NCI-H1694 (cell line): ENCODE measurements at places on chromosomes 6 and 20.

DNA sequence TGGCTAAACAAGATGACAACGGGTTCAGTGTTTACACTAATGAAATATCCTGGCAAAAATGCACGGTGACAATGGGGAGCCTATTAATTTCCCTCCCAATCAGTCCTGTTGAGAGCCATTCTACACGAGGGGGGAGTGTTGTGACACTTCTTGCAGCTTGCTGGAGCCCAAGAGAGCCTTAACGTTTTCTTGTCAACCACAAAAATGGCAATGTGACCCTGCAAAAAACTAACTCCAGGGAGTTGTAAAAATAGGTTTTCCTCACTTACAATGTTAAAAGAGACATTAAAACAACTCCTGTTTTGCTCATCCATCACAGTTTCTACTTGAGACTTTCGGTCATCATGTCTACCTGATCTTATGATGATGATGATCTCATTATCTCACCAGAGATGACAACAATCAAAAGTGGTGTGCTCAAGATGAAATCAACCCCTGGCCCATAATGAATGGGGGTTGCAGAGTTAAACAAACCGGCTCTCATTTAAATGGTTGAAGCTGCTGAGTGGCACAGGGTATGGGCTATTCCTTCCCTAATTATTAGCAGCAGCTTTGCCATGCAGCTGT lies 57.9 kb downstream of the GJA10 start:
- DNase-seq: no peak

DNA sequence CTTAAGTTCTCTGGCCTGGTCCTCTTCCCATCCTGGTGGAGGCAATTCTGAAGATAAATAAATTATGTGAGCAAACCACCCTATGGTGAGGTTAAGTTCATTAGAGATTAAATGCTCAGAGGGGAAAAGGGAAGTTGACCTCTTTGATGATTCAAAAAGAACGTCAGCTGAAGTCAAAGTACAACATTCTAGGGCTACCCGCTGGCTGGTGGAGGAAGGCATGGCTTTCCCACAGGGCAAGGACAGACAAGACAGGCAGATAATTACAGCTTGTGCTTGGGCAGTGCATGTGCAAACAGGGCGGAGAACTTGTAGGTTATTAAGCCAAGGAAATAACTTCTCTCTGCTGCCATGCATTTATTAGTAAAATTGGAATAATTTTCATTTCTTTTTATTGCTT lies 91.0 kb upstream of the SLC24A3 start:
- DNase-seq: no peak

- DNase-seq: no peak
Measured at GRCh38 chr6:150456466-150456865, 87.7 kb downstream of the IYD start.

DNA sequence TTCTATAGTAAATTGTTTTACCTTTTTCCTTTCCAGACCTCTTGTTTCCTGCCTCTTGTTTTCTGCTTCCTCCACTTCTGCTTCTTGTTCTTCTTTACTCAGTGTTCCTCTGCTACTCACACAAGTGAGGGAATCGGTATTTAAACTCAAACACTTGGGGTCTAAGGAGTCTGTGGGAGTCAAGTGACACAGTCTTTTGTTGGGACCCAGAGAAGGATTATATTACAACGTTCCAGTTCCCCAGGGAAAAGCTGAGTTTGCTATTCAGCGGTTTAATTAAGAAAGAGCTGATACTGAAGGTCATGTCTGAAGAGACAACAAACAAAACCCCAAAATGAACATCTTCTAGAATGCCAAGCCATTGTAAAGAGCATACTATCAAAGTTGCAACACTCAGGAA lies 107.8 kb upstream of the CITED2 start:
- DNase-seq: no peak

DNA sequence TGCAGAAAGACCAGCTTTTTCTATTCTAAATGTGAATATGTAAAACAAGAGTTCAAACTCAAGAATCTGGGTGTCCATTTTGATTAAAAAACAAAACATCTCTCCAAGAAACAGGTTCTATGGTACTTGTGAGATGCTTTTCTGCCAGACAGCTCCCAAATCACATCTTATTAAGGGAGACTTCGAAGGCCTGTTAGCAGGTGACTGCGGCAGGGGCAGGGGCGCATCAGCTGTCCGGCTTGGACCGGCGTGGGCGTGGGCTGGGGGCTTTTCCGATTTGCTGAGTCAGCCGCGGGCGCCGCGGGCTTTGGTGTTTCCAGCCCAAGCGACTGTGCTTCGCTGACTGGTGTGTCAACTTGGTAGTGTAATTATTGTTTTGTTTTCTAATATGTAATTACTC lies 32.6 kb downstream of the TFAP2A start:
- DNase-seq: no peak

DNA sequence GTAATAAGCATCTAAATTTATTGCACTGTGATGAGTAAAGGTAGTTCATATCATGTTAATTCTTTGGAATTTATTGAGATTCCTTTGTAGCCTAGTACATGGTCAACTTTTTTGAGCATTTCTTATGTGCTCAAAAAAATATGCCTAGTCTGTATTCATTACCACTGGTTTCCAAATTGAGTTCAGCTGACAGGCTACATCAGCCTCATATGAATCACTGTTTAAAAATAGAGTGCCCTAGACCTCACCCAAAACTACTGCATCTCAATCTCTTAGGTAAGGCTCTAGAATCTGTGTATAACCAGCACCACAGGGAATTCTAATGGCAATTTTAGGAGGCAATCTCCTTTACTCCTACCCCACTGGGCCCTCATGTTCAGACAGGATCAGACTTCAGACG lies 16.7 kb upstream of the FOXF2 start:
- no peak for DNase-seq

DNA sequence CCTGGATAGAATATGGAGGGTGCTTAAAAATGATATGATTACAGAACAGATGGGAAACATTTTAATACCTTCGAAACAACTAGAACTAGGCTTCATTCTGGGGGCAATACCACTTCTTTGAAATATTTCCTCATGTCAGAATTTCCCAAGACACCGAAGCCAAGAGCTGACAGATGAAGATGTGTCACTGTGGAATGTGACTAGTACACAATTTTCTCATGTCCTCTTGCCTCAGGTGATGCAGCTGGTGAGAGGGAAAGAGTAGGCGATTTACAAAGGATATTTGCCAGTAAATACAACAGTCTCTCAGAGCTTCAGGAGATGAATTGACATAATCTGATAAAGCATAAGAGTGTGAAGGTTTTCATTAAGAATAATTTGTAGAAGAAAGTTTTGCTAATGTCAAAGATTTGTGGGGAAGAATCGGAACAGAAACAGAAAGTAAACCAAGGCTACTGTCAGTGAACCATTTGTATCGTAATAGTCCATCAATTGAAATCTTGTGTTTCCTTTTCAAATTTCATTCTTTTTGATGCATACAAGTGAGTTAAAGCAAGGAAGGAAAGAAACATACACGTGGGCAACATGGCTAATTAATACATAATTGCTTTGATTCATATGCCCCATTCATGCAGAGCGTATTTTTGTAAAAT lies 164.7 kb upstream of the CCN2 start:
- DNase-seq: no peak

DNA sequence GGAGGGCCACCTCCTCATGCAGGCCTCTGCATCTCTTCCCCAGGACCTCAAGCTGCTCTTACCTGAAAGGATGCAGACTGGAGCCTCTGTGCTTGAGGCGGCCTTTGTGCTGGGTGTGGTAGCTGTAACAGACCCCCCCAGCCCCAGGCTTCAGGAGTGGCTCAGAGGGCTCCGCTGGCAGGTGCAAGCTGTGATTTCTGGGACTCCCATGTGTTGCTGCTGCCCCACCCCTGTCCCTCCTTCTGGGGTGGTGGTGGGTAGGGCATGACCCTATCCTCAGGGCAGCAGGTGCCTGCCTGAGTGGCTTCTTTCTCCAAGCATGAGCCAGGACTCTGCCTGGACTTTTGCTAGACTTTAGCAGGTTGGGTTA lies 121.2 kb downstream of the SULF2 start:
- DNase-seq: no peak

DNA sequence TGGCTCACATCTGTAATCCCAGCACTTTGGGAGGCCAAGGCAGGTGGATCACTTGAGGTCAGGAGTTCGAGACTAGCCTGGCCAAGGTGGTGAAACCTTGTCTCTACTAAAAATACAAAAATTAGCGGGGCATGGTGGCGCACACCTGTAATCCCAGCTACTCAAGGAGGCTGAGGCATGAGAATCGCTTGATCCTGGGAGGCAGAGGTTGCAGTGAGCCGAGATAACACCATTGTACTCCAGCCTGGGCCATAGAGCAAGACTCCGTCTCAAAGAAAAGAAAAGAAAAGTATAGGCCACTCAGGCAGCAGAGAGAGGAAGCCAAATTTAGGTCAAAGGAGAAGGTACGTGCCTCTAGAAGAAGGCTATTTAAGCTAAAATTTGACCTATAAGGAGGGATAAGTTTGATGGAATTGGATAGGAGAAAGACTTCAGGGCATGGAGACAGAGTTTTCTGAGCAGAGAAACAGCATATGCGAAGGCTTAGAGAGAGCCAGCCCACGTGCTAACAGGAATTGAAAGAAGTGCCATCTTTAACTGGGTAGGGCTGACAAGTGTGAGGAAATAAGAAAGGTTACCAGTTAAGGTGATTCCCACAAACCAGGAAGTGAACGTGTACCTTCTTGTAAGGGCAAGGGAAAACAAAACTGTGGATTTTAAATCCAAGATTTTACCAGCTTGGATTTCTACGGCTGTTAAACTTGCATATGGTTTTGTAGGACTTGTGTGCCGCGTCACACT lies 113.8 kb downstream of the IPCEF1 start:
- DNase-seq: no peak

DNA sequence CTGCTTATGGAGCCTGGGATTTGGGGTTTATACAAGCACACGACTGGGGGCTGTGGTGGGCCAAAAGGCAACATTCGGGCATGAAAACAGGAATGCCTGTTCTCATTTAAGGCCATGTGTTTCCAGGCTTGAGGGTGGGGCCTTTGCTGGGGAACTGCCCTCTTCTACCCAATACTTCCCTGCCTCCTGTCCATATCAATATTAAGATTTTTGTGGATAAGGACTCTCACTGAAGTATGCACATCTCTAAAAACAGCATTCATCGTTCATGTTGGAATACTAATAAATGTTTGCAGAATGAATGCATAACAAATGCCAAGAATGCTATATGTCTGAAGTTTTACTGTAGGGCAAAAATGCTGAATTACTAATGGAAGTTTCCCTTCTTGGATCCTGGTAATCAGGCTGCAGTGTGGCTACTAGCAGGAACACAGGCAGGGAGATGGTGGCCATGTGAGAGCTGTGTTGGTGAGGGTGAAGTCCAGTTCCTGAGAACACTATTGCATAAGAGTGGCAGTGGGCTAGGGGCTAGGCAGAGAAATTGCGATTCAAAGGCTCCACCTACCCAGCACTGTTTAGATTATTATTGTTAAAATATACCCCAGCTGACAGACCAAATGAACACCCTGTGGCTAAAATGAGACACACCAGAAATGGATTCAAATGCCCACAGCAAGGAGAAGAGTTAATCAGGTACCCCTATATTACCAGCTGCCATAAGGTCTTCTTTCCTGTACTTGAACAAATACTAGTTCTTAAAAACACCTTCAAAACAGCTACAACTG lies 644.3 kb downstream of the EPM2A start:
- no peak for DNase-seq

GRCh38 chr20:47741669-47742608 lies 43.3 kb downstream of the SULF2 start:
- DNase-seq: no peak

- DNase-seq: no peak
Measured at GRCh38 chr20:10739134-10739533, 65.3 kb upstream of the JAG1 start.

- no peak for DNase-seq
Measured at GRCh38 chr20:25199473-25200260, 4.2 kb downstream of the ENTPD6 start.

DNA sequence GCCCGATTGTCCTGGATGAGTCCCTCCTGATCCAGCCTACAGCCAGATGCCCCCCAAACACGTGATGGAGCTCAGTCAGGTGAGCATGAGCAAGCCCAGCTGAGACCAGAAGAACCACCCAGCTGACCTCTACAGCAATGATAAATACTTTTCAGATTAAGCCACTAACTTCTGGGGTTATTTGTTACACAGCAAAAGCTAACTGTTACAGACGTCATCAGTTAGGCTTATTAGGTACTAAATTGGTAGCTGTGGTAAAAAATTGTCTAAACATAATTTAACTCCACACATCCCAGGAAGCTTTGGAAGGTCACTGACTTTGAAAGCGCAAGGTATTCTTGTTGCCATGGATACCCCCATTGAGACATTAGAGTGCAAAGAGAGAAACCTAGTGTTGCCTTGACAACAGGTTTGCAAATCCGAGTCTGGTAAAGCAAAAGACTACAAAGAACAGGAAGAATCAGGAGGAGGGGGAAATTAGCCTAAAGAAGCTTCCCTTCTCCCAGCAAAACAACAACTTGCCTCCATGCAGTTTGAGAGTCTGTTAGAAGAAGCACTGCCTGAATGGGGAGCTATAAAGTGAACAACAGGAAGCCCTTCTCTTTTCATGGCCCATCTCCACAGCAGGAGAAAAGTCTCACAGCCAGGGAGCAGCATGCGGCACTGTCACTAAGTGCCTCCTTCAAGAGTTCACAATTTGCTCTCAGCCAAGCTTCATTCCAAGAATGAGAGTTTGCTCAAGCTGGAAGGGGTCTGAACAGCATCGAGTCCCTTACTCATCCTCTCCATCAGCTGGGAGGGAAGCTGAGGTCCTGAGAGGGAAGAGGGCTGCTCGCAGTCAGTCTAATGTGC lies 41.7 kb upstream of the ZNF831 start:
- DNase-seq: no peak

GRCh38 chr20:53652090-53652858 lies 58.6 kb upstream of the ZNF217 start:
- DNase-seq: no peak

GRCh38 chr6:6878887-6879585 lies 228.7 kb upstream of the RREB1 start:
- DNase-seq: no peak

- no peak for DNase-seq
Measured at GRCh38 chr20:38441916-38442315, 6.8 kb upstream of the SNHG17 start.

DNA sequence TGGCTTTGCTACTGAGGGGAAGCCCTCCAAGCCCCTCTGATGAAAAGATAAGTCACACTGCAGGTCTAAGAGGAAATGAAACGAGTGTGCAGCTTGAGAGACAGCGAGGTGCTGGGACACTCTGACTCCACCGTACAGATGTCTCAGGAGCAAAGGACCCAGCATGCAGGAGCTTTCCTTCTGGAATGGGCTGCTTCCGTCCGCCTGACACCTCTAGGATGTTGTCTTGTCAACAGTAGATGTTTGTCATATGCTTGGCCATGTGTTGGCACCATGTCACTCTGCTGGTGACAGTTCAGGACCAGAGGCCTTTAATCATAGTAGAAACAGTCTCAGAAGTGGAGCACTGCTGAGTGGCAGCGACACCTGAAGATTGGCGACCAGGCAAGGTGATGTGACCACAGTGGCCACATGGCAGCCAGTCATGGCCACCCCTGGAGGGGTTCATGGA lies 46.7 kb downstream of the SLC24A3 start:
- no peak for DNase-seq

- no peak for DNase-seq
Measured at GRCh38 chr6:11144393-11144851, 32.9 kb upstream of the ERVFRD-1 start.
